ENCODE measurements at places on chromosomes 2 and 18.

- DNase-seq, result no peak
Measured at GRCh38 chr2:161335626-161336025, 27.4 kb downstream of the PSMD14 start.

DNA sequence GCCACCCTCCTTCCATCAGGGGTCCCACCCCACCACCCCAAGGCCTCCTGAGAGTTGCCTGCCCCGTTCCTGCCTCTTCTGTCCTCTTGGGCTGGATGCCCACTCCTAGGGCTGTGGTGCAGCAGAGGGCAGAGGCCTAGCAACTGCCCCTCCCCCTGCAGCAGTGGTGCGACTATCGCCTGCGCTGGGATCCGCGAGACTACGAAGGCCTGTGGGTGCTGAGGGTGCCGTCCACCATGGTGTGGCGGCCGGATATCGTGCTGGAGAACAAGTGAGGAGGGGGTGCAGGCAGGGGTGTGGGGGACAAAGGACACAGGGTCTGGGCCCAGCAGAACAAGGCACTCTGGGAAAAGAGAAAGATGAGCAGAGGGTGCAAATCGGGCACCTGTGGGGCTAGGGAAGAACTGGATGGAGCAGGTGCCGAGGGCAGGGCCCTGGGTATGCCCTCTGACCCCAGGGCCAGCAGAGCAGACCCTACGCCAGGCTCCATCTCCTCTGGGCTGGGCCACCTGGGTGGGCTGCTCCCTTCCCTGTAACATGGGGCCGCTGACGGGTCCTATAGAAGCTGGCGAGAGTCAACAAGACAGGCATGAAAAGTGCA, 1.0 kb downstream of the CHRNG start:
- DNase-seq, result no peak

DNA sequence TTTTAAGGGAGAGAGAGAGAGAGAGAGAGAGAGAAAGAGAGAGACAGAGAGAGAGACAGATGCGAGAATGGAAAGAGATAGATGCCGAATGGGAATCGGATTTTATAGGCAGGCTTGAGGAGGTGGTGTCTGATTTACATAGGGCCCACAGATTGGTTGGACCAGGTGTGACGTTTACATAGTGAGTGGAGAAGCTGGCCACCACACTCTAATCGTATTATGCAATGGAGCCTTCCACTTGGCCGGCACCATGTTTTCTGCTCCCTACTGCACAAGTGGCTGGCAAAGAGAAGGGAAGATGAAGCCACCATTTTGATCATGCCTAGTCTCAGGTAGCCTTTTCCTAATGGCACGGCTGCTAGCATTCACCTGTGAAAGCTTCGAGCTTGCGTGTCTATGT, 33.9 kb downstream of the CD8B2 start:
- DNase-seq, result no peak

GRCh38 chr18:10006311-10006893, 92.6 kb downstream of the VAPA start:
- DNase-seq, result no peak

- DNase-seq, result no peak
Measured at GRCh38 chr2:43105586-43106558, 120.5 kb downstream of the ZFP36L2 start.

- DNase-seq, result no peak
Measured at GRCh38 chr2:207227062-207227748, 61.5 kb upstream of the KLF7 start.

GRCh38 chr2:56009758-56010458, 86.3 kb upstream of the EFEMP1 start:
- DNase-seq, result no peak

DNA sequence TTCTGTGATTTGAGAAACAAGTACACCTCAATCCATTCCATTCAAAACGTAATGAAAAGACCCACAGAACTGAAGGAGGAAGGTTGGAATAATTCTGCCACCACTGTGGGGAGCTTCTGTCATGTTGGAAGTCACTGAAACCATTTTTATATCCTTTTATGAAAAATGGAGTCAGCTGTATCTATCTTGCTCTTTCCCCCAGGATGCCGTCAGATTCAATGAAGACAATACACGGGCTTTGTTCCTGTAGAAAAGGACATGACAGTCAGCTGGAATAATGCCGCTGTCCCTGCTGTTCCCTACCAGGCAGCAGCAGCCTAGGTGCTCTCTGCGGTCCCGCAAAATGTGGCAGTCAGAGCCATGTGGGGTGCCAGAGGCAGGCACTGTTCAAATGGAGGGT, 52.5 kb upstream of the APCDD1 start:
- no peak for DNase-seq

- no peak for DNase-seq
Measured at GRCh38 chr2:195532628-195533271, 124.3 kb upstream of the SLC39A10 start.

DNA sequence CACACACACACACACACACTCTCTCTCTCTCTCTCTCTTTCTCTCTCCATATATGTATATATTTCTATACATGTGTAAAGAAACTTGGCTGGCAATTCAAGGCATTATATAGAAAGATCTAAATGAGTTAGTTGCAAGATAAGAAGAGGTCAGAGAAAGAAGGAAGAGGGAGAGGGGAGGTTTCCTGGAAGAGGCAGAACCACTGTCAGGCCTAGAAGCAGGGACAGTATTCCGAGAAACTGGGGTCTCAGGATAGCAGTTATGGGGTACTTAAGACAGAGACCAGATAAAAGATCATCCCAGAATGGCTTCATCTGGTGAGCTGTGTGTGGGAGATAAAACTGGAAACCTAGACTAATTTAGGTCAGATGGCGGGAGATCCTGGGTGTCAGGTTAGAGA, 180.8 kb downstream of the CAMKMT start:
- no peak for DNase-seq

- no peak for DNase-seq
Measured at GRCh38 chr2:182006595-182007341, 21.1 kb downstream of the PPP1R1C start.

GRCh38 chr18:35861367-35862118, 110.9 kb upstream of the RMP24 start:
- DNase-seq, result no peak

- no peak for DNase-seq
Measured at GRCh38 chr18:7152440-7152839, 34.8 kb upstream of the LAMA1 start.

DNA sequence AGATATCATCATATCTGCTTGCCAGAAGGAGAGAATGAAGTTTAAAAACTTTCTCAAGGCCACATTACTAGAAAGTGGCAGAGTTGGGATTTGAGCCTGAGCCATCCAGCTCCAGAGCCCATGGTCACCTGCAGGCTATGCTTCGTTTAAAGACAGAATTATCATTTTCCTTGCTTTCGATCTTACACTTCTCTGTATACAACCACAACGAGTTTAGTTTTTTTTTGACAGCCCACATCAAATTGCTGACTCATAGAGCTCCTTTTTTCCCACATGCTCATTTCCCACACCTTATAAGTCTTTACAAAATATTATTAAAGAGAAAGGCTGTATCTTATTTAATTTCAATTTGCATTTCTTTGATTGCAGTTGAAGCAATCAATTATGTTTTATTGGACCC, 6.5 kb downstream of the PLEK start:
- no peak for DNase-seq

- no peak for DNase-seq
Measured at GRCh38 chr18:26448714-26449159, 99.6 kb downstream of the KCTD1 start.
